ENCODE measurements at places on chromosomes 12 and 14.

DNA sequence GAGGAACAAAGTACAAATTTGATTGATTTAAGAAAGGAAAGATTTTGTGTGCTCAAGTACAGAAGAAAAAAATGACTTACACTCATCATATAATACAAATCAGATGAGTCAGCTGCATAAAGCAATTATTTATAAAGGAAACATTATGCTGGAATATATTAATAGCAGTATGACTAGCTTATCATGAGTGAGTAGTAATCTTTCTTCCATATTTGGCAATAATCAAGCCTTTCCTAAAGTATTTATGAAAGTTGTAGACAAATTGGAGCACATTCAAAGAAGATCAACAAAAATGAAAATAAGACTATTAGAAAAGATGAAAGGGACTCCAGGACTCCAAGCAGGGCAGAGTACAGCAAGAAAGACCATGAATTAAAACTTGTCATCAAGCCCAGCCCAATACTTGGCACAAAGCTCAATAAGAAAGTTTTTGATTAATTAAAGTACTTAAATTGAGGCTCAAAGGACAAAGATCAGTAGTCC, 32.8 kb downstream of the CCER1 start:
- no peak for DNase-seq

GRCh38 chr14:74429221-74429691, 3.2 kb upstream of the SYNDIG1L start:
- no peak for DNase-seq

- DNase-seq: no peak
Observed at GRCh38 chr14:51431741-51432140, 191.7 kb downstream of the TMX1 start.

GRCh38 chr14:89397569-89398230, 19.3 kb downstream of the FOXN3 start:
- DNase-seq: no peak

GRCh38 chr12:130672089-130672820, 43.8 kb downstream of the RIMBP2 start:
- DNase-seq: no peak

- peak; percentile 70 for DNase-seq
Observed at GRCh38 chr14:105527826-105528585, 1.6 kb downstream of the TMEM121 start.

GRCh38 chr12:48967991-48968390, 3.5 kb downstream of the WNT10B start:
- DNase-seq: no peak

DNA sequence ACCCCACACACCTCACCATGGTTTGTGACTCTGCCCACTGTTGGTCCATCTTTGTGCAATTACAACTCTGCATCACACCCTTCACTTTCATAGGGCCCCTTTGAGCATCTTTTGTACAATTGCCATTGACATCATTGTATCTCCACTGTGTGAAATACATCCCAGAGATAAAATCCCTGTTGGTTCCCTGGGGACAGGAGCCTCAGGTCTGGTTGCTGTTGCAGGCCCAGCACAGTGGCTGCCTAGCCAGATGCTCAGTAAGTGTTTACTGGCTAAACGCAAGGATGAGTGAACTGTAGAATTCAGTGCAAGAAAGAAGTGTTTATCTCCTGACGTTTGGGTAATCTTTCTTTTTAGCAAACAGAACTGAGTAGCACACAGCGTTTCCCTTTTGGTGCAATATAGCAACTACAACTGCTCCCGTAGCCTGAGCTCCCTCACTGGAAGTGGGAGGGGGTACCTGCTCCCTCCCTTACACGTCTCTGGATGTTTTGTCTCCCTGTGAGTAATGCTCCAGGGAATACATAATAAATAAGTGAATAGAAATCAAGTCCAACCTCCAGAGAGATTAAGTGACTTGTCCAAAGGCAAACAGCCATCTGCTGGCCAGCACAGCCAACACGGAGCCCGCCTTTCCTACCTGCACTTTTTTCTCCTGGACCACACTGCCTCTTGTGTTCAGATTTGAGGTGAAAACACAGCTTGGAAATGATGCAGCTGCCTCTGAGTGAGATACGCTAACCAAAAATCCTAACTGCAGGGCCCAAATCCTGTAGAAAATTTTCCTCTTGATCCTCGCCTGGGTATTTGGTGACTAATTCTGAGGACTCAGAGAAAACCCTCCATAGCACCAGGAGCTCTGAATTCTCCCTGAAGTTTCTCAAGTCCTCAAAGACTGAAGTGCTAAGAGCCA, 27.4 kb downstream of the GALNT16 start:
- no peak for DNase-seq

DNA sequence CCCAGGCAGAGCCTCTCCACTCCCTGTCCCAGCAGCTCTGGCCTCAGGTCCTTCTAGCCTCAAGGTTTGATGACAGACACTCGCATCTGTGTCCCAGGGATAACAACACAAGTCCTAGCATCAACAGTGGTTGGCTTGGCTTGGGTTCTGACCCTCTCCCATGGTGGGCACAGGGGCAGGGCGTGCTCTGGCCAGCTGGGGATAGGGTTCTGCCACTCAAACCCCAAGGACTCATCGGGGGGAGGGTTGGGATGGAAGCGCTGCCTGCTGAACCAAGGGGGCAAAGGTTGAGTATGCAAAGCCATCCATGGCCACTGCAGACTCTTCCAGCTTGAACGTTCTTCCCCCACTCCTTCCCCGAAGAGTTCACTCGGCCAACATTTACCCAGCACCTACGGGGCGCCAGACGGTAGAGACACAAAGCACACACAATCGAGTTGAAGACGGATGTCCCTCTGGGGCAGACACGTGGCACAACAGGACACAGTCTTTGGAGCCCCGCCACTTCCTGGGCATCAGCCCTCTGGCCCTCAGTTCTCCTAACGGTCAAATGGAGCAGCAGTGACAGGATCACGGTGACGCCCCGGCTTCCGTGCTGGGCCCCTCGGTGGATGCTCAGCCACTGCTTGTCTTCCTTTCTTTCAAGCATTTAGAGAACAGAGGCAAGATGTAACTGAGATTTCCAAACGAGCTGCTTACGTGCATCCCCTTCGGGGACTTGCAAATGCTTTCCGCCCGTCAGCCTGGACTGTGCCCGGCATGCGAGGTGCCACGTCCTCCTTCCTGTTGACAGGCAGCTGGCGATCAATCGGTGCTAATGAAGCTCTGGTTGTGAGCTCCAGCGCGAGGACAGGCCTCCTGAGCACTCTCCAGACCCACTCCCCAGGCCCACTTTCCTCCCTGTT, 42.6 kb downstream of the DLK1 start:
- no peak for DNase-seq

GRCh38 chr12:133222211-133222610, 13.5 kb downstream of the ANHX start:
- no peak for DNase-seq

DNA sequence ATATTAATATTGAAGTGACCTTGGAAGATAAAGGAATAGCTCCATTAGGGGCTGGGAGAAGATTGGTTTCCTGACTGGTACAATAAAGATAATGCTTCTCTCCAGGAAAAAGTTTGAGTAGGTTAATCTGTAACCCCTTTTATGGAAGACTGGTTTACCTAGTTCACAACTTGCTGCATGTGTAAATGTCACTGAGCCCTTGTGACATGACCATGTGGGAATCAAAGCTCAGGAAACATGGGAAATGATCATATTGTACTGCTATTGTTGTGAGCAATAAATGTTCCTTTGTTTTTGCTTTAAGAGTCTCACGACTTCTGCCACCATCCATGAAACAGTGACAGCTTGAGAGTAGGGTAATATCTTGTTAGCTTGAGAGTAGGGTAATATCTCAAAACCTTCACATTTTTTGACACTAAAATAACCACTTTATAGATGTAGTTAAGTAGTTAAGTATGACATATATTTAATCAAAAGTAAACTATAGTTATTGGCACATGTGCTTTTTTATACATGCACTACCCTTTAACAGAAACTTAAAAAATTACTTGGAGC, 1338.6 kb downstream of the FSCB start:
- DNase-seq: no peak

DNA sequence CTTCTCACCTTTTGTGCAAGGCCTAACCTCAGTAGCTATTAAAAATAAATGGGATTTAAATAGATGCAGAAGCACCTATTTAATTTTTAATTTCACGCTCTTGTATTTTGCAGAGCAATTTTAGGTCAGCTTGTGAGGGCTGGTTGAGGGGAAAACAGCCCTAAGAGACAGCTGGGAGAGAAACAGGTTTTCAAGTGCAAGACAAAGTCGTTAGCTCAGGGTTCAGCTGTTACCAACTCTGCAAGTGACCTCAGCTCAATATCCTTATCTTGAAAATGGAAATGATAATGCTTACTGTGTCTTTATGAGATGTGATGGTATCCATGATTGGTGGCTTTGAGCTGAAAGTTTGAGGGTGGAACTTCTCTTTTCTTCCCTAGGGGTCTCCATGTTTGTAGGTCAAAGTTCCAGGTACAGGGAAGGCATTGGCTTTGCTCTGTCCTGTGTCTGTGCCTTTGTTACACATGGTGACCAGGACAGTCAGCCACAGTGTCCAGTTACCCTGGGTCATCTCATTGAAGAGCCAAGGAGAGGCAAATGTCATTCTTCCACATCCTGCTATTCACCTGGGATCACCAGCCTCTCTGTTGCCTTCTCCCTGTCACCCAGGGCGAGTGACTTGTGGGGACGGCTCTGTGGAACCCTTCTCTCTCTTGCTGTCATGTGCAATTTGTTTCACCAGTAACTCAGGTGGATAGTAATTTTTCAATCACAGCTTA, 100.3 kb downstream of the SAMD4A start:
- no peak for DNase-seq

- DNase-seq: no peak
Observed at GRCh38 chr14:104187931-104188726, 49.7 kb downstream of the KIF26A start.

GRCh38 chr12:53624458-53624857, 1.7 kb downstream of the ATF7 start:
- no peak for DNase-seq

- no peak for DNase-seq
Observed at GRCh38 chr14:96627811-96628775, 125.9 kb downstream of the PAPOLA start.

DNA sequence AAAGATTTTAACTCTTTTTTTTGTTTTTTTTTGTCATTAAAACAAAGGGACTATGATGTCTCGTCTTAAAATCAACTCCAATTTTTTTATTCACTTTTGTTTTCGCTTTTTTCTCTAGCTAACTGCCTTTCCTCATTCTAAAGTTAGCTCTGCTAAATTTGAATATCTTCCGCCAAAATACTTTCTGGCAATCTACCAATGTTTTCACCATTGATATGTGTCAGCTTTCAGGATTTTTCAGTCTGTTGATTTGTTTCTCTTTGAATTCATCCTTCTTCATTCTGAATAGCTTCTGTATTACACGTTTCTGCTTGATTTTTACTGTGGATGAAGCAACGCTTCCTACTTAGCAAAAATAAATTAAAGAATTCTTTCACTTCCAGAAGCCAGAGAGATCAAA, 38.7 kb upstream of the NOVA1 start:
- DNase-seq: no peak

GRCh38 chr12:31371256-31371620, 45.3 kb upstream of the SINHCAF start:
- no peak for DNase-seq

GRCh38 chr14:86575141-86575540, 1045.2 kb downstream of the FLRT2 start:
- no peak for DNase-seq

- DNase-seq: no peak
Observed at GRCh38 chr12:3291939-3292338, 199.1 kb upstream of the PRMT8 start.

- no peak for DNase-seq
Observed at GRCh38 chr12:124660851-124661250, 93.4 kb upstream of the NCOR2 start.

DNA sequence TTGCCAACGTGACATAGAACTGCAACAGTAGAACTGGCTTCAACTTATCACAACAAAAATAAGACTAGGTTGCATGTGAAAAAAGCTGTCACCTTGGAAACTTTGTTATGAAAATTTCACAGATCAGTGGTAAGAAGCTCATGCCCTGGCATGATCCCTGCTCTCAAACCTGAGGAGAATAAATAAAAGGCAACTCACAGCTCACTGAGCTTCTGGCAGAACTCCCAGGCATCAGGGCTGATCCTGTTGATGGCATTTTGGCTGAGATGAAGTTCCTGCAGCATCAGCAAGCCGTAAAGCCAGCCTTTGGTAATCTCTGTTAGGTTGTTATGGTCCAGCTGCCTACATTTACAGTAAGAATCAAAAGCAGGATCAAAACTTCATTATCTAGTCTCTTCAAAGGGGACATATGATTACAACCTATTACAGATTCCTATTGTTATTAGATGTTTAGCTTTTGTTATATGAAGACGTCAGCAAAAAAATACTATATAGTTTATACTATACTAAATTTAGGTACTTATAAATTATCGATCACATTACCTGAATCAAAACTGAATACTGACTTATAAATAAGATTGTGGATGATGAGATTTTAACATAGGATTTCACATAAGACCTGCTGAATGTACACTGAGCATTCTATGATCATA, 32.0 kb downstream of the LRIG3 start:
- no peak for DNase-seq

DNA sequence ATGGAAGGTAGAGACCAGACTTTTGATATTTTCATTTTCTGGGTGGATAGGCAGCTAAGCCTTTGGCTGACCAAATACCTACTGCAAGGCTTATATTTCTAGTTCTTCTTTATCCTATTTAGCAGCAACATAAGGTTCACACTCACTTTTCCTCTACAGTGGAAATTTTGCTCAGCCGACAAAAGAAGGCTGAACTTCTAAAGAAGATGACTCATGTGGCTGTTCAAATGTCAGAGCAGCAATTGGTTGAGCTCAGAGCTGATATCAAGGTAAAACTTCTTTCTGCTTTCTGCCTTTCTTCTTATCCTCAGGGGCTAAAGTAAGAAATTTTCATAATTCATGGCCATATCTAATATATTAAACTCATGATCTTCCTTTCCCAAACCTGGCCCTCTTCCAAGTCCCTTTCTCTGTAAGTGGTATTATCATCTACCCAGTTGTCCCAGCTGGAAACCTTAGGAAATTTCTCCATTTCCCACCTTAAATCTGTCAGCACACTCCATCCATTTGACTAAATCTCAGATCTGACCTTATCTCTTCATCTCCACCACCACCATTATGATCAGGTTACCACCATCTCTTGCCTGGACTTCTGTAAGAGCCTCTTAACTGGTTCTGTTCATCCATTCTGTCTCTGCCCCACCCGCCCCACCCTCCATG, 19.8 kb upstream of the KCNH3 start:
- DNase-seq: no peak

DNA sequence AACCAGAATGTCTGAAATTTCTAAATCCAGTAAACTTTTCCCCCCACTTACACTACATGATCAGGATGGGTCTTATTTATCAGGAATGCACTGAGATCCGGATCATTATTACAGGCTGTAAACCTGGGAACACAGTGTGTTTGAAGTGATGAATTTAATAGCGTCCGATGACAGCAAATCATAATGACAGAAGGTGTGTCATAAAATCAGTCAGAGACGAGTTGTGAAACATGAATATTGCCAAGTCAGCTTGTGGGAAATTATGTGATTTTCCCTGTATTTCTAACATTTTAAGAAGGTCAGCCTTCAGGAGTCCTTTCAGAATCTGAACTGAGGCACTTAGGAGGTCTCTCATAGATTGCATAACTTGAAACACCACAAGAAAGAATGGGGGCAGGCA, 36.7 kb downstream of the RERG start:
- no peak for DNase-seq

Measured in stimulated activated naive CD4-positive, alpha-beta T cell treated with Interleukin-2 at 50 U/mL for 16 hours (primary cell).